ENCODE measurements at places on chromosomes 2 and 18.

DNA sequence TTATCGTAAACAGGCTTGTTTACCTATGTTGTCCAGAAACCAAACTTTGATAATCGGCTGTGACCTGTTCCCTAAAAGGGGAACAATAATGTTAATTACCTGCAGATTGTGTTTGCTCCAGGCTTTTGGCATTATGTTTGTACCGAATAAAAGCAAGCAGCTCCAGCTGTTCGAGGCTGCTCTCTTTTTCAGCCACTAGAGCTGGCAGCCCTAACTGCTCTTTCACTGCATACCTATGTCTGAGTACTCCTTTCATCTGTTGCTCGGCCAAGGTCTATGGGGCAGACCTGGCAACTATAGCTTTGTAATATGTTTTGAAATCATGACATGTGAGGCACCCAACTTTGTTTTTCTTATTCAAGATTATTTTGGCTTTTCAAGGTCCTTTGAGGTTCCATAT lies 77.8 kb upstream of the EHBP1 start:
- no peak for DNase-seq

- DNase-seq, result no peak
These were observed 255.3 kb upstream of the AGAP1 start for GRCh38 chr2:235238537-235238936.

GRCh38 chr2:135709992-135710391 lies 31.7 kb upstream of the UBXN4 start:
- DNase-seq, result peak; percentile 37

DNA sequence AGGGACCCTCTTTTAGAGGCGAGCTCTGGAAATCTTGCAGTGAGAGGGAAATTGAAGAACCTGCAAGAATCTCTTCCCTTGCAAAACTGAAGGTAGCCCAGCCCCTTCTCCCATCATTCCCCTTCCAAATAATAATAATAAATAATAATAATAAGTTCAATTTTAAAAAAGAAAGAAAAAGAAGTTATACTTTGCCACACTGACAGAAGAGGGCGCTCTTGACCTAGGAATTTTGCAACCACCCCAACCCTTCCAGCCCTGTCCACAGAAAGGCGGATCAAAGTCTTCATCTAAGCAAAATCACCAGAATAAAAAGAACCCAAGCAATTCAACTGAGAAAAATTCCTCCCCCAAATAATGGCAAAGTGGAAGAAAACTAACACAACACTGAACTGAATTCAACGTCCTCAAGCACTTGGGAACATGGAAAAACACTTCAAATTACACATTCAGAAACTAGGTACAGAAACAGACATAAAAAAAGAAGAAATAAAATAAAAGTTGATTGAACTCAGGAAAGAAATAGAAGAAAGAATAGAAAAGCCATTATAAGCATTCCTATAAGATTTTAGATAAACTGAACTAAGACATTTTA lies 98.9 kb upstream of the GLS start:
- DNase-seq, result no peak

- no peak for DNase-seq
These were observed 1681.7 kb upstream of the DDX18 start for GRCh38 chr2:116132833-116133232.

GRCh38 chr2:219274361-219274921 lies 4.7 kb upstream of the DNAJB2 start:
- DNase-seq, result no peak

DNA sequence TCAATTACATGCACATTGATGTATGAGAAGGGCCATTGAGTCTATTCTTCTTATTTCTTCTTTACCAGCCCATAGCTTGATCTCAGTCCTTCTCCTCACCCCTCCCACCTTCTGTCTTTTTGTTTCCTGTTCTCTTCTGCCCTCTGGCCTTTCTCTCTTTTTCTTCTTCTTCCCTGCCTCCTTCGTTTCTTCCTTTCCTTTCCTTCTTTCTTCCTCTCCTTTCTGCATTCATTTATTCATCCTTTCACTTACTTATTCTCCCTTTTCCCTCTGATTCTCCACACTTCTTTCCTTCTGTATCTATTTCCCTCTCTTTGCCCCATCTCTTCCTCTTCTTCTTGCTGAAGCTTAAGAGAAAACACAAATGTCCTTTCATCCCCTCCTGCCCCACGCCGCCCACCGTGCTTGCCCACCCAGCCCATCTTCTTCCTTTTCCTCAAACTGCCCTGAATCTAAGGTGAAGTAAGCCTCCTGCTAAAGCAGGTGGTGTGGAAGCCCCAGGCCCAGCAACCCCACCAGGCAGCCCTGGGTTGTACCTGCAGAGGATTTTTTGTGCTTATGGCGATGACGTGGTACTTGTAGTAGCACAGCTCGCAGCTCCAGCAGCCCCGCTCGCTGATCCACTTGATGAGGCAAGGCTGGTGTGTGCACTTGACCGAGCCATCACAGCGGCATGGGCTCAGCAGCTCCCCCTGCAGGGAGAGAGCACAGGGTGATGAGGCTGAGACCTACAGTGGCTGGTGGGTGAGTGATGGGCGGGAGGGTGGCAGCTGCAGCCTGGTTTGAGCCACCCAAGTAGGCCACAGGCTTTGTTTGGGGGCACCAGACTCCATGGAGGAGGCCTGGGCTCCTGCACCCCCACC lies 89.0 kb downstream of the MARCHF4 start:
- DNase-seq, result no peak

GRCh38 chr2:170813611-170814532 lies 2.8 kb upstream of the GAD1 start:
- DNase-seq, result no peak

DNA sequence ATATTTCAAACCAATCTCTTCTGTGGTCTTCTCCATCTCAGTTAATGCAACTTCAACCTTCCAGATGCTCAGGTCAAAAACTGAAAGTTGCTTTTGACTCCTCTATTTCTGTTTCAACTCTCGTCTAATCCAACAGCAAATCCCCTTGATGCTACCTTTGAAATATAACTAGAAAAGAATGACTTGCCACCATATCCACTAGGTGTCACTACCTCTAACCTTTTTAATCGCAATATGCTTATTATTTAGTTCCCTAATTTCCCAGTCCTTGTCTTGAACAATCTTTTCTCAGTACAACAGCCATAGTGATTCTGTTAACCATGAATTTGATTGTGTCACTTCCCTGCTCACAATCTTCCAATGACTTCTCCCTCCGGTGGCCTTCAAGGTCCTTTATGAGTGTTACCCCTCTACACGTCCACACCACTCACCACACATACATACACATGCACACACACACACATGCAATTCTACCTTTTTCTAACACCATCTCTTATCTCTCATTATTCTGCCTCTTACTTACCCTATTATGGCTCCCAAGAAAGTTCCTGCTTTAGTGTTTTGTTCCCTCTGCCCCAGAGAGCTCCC lies 245.5 kb upstream of the KCNJ3 start:
- DNase-seq, result no peak

GRCh38 chr18:44119607-44120006 lies 561.1 kb upstream of the SETBP1 start:
- DNase-seq, result no peak

- DNase-seq, result no peak
These were observed 7.0 kb upstream of the ALPK2 start for GRCh38 chr18:58635891-58636290.

- DNase-seq, result no peak
These were observed 4.5 kb downstream of the EMX1 start for GRCh38 chr2:72921853-72922252.

DNA sequence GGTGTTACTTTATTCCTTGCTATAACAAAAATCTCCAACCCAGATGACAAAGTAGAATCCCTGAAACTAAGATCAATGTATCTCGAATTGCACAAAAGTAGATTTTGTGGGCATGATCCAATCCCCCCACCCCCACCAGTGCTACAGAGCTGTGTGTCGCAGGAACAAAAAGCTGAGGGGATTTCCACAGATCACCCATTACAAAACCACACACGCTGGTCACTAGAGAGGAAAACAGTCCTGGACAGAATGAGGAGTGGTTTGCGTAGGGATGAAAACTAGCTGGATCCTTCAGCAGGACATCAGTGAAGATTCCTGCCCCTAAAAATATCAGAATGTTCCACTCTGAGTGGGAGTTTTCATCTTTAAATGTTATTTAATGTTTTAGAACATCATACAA lies 165.3 kb upstream of the STK17B start:
- no peak for DNase-seq

- no peak for DNase-seq
These were observed 10.7 kb downstream of the TEX51 start for GRCh38 chr2:126909366-126909765.

DNA sequence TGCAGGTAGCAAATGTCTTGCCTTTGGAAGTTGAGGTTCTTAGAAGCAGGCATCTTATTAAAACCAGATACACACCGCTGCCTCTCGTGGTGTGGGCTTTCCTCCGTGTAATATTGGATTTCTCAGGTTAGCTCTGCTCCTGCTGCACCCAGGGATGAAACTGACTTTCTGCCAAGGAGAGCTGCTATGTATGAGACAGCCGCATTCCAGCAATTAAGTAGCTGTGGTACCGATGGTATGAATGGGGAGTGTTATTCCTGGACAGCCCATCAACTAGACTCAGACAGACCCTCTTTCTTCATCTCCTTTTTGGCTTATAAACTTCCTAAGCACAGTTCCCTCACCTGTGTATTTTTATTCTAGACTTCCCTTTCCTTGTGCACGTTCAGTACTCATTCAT lies 6.8 kb upstream of the EHD3 start:
- DNase-seq, result no peak

DNA sequence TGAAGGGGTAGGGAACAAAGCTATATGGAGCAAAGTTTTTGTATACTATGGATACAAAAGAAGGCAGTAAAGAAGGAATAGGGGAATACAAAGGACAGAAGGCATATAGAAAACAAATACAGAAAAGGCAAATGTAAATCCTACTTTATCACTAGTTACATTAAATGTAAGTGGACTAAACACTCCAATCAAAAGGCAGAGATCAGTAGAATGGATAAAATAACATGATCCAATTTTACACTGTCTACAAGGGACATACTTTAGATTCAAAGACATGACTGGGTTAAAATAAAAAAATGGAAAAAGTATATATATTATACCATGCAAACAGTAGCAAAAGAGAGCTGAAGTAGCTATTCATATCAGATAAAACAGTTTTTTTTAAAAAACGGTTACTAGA lies 215.0 kb downstream of the PDE11A start:
- DNase-seq, result no peak

- DNase-seq, result no peak
These were observed 266.4 kb downstream of the GPD2 start for GRCh38 chr2:156702541-156702940.

GRCh38 chr2:179702912-179703311 lies 158.5 kb downstream of the ZNF385B start:
- DNase-seq, result no peak

GRCh38 chr2:140600116-140600515 lies 1530.7 kb downstream of the LRP1B start:
- DNase-seq, result no peak

- no peak for DNase-seq
These were observed 44.7 kb downstream of the MC5R start for GRCh38 chr18:13868501-13869271.

GRCh38 chr2:31980674-31981356 lies 30.0 kb downstream of the MEMO1 start:
- no peak for DNase-seq

DNA sequence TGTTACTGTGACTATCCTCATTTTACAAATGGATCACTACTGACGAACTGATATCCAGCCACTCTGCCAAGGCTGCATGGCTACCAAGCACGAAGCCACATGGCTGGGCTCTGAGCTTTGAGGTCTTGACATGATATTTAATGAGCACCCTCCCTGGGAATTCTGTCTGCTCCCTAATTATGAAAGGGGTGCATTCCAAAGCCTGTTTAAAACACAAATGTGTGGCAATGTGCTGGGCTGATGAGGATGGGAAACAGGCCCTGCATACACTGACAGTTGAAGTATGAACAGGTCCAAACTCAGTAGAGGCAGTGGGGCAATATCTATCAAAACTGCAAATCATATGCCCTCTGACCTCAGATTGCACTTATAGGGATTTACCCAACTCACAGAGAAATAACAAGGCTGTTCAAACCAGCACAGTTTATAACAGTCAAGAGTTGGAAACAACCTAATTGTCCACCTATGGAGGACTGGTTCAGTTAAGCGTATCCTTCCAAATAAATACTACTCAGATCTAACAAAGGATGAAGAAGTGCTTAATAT lies 20.8 kb downstream of the CDC42EP3 start:
- no peak for DNase-seq

DNA sequence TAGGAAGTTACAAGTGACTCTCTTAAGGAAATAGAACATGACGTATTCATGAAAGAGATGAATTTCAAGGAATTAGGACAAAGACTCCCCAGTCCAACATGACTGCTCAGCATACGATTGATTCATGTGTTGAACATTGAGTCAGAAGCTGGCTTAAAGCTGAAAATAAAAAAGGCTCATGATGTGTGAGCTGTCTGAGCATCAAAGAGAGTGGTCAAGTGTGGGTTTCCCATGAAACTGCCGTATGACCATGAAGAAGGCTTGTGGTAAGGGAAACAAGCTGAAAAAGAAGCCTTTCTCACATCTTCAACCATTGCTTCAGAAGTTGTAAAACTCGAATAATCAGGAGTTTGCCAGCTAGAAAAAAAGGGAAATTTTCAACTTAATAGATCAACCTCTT lies 201.9 kb upstream of the APCDD1 start:
- DNase-seq, result no peak

GRCh38 chr18:41870191-41870590 lies 84.8 kb upstream of the PIK3C3 start:
- no peak for DNase-seq

Measured in C1 segment of cervical spinal cord (tissue), 14 donors.